ENCODE measurements at places on chromosomes 1 and 21.

DNA sequence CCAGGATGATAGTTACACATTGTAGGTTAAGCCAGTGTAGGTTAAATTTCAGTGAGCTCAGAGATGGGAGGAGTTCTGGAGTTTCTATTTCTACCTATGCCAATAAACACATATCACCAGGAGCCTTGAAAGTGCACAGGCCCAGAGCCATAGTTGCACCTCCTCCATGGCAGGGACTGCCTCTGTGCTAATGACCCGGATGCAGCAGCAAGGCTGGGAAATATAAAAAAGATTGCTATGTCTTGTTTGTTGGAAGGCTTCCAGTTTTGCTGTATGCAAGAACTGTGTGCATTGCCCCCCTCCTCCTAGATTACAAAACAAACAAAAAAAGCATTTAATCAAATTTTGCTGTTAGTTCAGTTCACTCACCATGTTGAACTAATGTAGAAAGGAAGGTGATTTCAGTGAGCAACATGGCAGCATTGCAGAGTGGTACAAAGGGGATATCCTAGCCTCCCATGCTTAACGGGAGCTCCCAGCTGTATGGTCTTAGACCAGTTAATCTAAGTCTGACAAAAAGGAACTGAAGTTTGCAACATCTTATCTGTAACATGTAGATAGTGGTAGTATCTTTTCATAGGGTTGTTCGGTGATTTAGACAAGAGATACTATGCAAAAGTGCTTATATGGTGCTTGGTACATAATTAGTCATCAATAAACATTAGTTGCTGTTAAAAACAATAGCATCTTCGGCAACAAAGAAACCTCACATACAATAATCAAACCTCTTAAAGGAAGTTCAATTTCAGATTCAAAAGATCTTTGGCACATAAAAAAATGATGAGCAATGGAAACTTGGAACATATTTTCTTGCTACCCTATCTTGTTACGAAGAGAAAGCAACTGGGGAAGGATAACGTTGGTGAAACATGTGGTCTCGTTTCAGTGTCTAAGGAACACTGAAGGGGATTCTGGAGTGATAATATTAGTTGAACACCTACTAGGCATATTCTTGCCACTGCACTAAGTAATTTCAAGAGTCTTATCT lies 309.5 kb downstream of the ASTN1 start:
- DNase-seq: no peak

DNA sequence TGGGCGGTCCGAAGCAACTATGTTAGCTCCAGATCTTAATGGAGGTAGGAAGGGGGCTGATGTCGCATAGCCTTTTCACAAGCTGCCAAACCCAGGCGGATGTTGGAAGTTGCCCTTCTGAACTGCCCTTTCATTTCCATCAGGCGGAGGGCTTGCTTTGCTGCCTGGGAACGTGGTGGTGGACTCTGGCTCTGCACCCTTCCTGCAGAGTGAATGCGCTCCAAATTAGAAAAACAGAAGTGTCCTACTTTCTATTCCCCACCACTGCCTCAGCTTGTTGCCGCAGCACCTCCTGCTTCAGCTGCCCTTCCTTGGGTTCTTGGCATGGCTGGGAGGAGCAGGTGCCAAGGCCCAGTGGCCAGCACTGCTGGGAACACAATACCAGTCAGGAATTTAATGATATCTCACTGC lies 60.6 kb downstream of the AK4 start:
- no peak for DNase-seq

DNA sequence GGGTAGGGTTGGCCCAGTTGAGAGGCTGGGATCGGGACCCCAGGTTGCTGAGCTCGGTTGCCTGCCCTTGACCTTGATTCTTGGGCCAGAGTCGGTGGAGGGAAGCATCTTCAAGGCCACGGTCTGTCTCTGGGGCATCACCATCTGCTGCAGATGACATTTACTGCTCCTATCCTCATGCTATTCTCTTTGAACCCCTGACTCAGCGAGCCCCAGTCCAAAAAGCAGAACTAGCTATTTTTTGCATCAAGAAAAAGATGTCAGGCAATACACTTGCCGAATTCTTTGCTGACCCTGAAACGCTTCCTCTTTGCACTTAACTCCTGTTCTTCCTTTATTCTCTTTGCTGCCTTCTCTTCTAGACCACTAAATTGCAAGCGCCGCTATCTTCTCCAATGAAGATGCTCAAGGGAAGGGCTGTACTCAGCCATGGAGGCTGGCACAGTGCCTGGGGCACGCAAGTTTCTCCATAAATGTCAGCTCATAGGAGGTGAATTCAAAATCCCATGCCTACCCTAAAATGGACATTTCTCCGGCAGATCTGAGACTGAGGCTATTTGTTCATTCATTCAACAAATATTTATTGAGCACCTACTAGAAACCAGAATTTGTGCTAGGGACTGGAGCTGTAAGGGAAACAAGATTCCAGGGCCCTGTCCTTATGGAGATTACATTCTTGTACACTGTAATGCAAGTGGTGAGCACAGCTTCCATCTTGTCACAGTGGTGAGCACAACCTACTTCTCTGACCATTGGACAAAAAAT lies 20.5 kb upstream of the CAPZB start:
- DNase-seq: peak; percentile 65

GRCh38 chr1:224211206-224211962 lies 28.3 kb downstream of the DEGS1 start:
- DNase-seq: no peak

GRCh38 chr21:34795175-34795547 lies 126.4 kb downstream of the CLIC6 start:
- no peak for DNase-seq

All from Right ventricle myocardium superior (tissue), 1 donor.